Tibial artery (tissue), 4 donors: ENCODE measurements at places on chromosomes 13 and 19.

DNA sequence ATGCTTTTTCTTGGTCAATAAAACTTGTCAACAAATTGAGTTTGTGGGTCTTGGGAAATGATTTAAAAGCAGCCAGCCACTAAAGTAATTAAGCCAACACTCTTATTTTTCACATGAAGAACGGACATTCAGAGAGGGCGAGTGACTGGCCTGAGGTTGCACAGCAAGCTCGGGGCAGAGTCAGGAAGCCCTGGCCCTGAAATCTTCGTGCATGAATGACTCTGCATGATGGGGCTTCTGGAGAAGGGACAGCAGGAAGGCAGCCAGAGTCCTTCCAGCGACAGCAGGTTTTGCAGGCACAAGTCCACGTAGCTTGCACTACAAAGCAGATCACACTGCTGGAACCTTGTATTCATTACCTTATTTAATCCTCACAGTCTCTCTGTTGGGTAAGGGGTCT lies 232.5 kb downstream of the ZNF536 start:
- H3K27me3 ChIP-seq = no peaks in the 10 kb centered on the region
- H3K27ac ChIP-seq = no peak overlapping the region
- no peaks in the 10 kb centered on the region for H3K36me3 ChIP-seq
- DNase-seq = no peak
- no peaks in the 10 kb centered on the region for H3K4me1 ChIP-seq
- H3K4me3 ChIP-seq = no peak overlapping the region

- H3K27me3 ChIP-seq = peaks cover 3% of the 10 kb centered on the region
- H3K4me3 ChIP-seq = peak overlapping the region; percentile 75
- H3K27ac ChIP-seq = peak overlapping the region; percentile 90
- DNase-seq = no peak
Observed at GRCh38 chr19:43620061-43621001, 902 bp upstream of the ZNF428 start.

GRCh38 chr19:29586401-29586800 lies 19.7 kb upstream of the POP4 start:
- no peaks in the 10 kb centered on the region for H3K4me1 ChIP-seq
- no peak for DNase-seq
- H3K27ac ChIP-seq = no peak overlapping the region
- no peak overlapping the region for H3K4me3 ChIP-seq

- no peak for DNase-seq
- H3K4me3 ChIP-seq = peak overlapping the region; percentile 74
- H3K27ac ChIP-seq = peak overlapping the region; percentile 72
Observed at GRCh38 chr13:37869506-37869755, 141 bp downstream of the TRPC4 start.

DNA sequence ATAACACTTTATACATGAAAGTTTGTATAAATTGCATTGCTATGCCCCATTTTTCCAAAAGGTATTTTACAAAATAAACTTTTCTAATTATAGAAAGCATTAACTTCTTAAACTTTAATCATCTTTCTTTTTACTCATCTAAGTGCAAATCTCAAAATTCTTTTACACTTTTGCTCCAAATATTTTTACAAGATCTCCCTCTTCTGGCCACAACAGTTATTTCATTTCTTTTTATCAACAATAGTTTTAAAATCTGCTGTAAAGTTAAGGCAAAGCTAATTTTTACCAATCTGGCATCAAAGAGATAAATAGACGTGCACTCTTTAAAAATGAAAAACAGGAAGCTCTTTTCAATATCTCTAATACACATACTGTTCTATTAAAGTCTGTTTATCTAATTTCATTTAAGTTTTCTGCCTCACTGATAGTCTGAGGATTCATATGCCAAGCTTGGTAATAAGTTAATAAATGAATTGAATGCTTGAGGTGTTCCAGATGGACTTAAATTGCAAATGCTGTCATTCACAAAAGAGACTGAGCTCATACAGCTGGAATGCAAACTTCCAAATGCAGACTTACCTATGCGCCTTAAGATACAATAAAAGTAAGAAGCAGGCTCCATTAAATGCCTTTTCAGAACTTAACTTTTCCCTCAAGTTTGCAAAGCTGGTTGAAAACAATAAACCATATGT lies 583.0 kb upstream of the ATXN8OS start:
- no peaks in the 10 kb centered on the region for H3K36me3 ChIP-seq
- H3K27ac ChIP-seq = no peak overlapping the region
- H3K4me1 ChIP-seq = no peaks in the 10 kb centered on the region
- no peak for DNase-seq
- H3K4me3 ChIP-seq = no peak overlapping the region

GRCh38 chr19:51541458-51542357 lies 10.2 kb upstream of the SIGLEC6 start:
- H3K36me3 ChIP-seq = no peaks in the 10 kb centered on the region
- H3K27me3 ChIP-seq = peaks cover 16% of the 10 kb centered on the region
- no peaks in the 10 kb centered on the region for H3K4me1 ChIP-seq
- DNase-seq = no peak
- no peak overlapping the region for H3K4me3 ChIP-seq
- H3K27ac ChIP-seq = no peak overlapping the region
